ENCODE measurements at places on chromosomes 11 and 22.

DNA sequence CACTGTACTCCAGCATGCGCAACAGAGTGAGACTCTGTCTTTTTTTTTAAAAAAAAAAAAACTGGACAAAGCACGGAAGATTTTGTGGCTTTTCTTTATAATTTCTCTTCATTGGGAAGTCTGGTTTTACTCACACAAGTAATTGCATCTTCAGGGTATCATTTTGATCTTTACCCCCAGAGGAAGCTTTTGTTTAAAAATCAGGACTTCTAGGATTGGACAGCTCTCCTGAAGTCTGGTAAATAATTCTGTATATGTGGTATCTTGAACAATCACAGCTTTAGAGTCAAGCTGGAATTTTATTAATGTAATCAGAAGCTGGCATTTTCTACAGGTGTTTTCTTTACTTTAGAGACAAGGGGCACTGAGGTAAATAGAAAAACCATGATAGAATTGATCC is 208.1 kb upstream of the NARS2 start:
- DNase-seq: no peak

DNA sequence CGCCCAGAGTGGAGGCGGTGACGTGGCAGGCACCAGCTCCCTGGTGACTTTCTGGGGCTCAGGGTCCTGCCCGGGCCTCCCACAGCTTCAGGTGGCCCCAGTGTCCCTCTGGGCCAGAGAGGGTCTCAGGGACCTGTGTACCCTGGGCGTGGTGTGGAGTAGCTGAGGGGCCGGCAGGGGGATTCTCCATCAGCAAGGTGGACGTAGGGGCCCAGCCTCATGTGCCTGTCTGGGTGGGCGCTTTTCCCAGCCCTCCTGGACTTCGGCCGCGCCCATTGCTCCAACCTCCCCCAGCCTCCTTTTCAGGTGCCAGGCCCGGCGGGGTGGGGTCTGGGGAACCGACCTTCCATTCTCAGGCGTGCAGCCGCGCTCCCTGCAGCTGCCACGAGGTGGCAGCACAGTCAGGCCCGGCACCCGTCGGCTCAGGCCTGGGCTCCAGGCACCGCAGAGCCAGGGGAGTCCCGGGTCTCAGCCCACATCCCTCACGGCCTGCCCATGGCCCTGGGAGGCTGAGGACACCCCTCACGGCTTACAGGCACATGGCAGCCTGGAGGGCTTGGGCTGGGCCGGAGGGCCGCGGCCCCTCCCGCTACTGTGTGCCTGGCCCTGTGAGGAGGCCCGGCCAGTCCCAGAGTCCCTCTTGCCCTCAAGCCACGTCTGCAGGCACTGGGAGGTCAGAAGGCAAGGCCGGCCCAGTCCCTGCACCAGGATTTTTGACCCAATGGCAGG is 19.9 kb upstream of the MUC5B start:
- DNase-seq: peak; percentile 63

DNA sequence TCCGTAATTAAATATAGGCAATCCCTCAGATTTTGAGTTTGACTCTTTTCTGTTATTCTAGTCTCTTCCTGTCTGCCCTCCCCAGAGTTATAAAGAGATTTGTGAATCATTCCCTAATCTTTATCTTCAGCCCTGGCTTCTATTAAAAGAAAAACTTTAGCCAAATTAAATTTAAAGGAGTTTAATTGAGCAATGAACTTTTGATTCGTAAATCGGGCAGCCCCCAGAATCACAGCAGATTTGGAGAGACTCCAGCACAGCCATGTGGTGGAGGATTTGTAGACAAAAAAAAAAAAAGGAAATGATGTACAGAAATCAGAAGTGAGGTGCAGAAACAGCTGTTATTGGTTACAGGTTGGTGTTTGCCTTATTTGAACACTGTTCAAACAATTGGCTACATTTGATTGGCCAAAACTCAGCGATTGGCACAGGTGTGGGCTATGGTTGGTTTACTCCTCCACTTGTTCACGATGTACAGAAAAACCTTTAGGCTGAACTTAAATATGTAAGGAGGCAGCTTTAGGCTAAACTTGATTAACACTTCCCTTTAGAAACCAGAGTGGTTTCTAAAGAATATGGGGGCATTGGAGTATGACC is 2.3 kb upstream of the ALKBH8 start:
- peak; percentile 44 for DNase-seq

DNA sequence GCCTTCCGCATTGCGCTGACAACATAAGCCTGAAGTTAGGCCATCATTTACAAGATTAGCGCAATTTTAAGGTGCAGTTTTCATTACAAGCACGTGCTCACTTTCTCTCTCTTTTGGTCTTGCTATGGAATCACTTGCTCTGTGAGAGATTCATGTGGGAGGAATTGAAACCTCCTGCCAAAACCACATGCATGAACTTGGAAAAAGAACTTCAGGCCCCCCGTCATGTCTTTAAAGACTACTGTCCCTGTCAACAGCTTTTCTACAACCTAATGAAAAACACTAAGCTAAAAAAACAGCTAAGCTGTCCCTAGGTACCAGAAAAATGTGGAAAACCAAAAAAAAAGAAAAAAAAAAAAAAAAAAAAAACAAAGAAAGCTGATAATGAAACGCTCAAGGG is 1707.6 kb upstream of the RAG2 start:
- no peak for DNase-seq

DNA sequence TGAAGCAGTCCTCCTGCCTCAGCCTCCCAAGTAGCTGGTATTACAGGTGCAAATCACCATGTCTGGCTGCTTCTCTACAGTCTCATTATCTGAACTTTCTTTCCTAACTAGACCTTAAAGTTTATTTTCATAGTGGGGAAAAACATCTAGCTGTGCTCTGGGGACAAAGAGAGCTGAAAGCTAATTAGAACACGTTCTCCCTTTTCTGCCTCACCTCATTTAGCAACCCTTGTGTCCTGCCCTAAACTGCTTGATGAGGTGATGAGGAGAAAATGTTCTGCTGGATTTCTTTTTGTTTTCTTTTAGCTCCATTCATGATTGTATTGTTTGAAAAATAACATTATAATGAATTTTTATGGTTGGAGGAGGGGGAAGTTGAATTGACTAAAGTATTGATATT is 84.7 kb downstream of the YAP1 start:
- DNase-seq: no peak

DNA sequence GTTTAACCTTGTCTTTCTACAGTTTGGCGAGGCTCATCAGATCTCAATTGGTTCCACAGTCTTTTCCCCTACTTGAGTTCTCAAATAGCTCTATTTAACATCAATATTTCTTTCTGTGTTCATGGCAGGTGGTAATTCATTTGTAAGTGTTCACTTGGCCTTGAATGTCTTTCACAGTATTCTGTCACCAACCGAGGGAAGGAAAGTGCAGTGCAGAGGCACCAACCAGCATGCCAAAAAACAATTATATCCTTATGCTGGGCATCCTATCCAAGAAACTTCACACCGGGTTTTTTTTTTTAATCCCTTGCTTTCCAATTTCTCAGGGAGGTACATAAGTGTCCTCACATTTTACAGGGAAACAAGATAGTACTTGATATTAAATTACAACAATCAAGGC is 55.0 kb upstream of the ZC3H12C start:
- peak; percentile 27 for DNase-seq

GRCh38 chr11:128645968-128646367 is 47.9 kb upstream of the FLI1 start:
- DNase-seq: no peak

- DNase-seq: no peak
Observed at GRCh38 chr11:105224482-105225253, 85.1 kb upstream of the CARD18 start.

DNA sequence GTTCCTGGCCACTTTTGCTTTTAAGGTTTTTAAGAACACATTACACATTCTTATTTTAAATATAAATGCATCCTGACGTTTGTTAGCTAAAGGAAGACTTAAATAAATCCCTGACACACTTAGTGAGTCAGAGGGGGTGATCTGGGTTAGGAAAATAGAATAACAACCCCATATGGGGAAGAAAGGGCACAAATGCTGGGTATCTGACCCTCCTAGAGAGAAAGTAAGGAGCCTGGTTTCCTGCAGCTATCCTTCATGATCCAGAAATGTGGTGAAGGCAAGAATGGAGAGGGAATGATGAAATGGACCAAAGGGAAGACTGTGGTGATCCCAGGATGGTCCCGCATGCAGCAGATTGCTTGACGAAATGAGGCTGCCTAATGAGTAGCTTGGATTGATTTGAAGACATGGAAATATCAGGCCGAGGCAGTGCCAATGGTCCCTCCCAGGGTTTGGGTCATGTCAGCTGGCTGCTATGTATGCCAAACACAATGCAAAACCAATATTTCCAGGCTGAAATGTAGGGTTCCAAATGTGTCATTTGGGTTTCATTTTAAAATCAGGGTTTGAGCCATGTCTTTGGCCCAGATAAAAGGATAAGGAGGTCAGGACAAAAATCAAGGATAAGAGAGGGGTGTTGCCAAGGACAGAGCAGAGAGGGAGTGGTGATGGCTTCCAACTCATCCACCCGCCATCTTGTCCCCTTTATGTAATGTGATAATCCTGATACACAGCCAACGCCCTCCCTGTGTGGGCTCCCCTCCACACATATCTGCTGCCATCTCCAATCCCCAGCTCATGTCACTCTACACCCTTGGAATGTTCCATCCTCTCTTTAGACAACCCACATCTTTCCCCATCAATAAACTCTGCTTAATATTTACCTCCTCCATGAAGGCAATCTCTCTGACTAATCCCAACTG is 135.1 kb upstream of the PITPNB start:
- DNase-seq: no peak

- no peak for DNase-seq
Observed at GRCh38 chr22:44328762-44329161, 16.0 kb upstream of the SHISAL1 start.
